ENCODE measurements at places on chromosomes 16 and 17.

- DNase-seq = no peak
Observed at GRCh38 chr16:87961623-87962022, 10.4 kb downstream of the BANP start.

- no peak for DNase-seq
Observed at GRCh38 chr17:40557531-40558299, 7.6 kb downstream of the CCR7 start.

DNA sequence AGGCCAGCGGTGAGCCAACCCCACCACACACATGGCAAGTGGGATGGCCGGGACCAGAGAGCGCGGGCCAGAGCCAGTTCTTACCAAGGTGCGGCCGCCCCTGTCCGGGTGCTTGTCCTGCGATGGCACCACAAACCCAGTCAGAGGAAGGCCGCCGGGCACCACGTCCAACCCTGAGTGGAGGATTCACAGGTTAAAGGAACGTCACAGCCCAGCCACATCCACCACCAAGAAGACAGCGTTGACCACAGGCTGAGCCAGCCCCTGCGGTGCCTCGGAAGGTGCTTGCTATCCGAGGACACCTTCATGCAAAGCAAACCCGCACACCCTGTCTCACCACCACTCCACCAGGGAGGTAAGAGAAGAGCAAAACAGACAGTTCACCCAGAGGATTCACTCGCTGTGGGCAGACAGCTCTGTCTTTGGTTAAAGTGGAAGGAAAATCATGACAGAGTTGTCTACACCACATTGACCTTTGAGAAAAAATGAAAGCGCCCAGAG, 15.8 kb downstream of the SLX4 start:
- DNase-seq = no peak

- DNase-seq = no peak
Observed at GRCh38 chr17:78391843-78392242, 13.4 kb downstream of the PGS1 start.

DNA sequence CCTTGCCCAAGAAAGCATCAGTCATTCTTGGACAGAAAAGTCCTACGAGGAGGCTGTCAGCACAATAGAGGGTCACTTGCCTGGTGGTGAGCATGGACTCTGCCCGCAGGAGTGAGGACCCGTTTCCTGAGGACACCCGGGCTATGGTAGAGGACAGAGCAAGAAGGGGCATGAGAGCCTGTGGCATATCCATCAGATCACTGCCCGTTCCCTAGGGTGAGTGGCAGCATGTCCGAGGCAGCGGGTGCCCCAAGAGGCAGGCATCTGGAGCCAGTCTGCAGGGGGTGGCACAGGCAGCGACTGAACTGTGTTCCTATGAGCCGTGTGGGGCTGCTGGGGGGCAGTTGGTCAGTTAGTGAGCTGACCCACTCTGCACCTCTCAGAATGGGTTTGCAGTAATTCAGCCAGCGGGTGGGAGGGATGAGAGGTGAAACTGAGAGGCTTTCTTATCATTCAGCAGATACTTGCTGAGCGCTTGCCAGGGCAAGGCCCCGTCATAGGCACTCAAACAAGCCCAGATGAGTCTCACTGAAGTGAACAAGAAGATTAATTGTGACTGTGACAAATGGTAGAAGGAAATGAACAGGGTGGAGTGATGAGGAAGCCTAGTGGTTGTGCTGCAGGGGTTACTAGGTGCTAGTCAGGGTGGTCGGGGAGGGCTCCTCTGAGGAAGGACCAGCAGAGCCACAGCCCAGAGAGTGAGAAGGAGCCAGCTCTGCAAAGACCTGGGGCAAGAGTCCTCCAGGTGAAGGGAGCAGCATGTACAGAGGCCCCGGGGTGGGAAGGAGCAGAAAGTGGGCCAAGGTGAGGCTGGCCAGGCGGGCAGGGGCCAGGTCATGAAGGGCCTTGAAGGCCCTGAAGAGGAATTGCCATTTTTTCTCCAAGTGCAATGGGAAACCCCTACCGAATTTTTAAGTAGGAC, 87.9 kb downstream of the CLEC16A start:
- no peak for DNase-seq

GRCh38 chr16:11151156-11151884, 104.7 kb downstream of the SOCS1 start:
- DNase-seq = no peak

- no peak for DNase-seq
Observed at GRCh38 chr17:4980644-4981216, 6.7 kb downstream of the CAMTA2 start.

DNA sequence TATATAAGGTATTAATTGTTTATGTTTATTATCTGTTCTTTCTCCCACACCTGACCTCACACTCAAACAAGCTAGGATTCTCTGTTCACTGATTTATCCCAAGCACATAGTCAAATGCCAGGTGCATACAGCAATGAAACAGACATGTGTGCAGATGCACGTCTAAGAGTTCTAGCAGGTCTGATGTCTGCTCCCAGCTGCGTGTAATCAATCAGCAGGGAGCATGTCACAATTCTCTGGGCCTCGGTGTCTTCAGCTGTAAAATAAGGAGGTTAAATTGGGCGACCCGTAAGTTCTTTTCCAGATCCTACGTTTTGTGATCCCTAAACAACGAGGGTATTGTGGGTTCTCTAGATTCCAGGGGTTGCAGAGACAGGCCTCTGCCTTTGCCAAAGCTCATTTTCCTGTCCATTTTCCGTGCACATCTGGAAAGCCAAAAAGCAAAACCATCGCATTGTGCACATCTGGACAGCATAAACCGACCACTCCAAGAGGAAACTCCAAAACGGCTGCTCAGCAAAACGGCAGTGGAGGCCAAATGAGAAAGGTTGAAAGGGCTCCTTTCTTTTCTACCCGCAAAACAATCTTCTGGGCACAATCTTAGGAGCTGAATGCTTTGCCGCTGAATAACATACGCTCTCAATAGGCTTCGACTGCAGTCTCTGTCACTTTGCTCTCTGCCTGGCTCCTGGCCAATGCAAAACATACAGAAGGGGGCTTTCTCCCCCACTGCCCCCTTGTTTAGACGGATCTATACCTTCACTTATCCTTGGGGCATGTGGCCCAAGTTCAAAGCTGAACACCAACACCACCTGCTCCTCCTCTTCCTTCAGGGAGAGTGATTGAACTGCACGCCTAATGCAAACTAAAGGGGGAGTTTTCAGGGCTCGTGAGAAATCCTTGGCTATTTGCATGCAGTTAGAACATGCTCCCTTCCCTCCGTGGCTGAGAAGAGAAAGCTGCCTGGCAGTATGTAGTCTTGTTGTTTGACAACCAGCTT, 426.3 kb downstream of the SLC39A11 start:
- DNase-seq = no peak

DNA sequence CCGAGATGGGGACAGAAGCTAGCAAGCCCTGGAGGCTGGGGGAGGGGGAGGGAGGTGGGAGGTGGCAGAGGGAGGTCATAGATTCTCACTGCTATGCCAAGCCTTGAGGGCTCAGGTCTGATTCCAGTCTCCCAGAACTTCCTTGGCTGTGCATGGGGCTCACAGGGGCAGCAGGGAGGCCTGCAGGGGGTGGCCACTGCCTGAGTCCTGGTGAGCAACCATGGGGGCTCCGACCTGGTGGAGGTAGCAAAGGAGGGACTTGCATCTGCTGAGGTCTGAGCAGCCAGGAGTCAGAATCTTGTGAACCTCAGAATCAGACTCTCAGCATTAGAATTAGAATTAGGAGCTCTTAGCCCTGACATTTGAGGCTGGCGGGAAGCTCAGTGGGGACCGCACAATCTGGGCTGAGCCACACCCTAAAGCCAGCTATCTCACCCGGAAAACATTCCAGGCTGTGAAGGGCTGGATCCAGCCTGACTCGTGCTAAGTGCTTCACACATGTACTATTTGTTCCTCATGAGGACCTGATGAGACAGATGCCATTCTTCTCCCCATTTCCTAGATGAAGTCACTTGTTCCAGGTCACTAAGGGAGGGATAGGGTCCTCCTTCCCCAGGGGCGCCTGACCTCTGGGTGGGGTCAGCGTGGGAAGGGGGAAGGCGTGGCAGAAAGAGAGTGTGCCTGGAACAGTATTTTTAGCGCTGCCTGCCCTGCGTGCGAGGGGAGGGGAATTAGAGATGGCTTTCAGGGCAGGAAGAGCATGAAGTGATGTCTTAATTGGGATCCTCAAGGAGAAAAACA, 17.3 kb upstream of the KCNJ12 start:
- no peak for DNase-seq

DNA sequence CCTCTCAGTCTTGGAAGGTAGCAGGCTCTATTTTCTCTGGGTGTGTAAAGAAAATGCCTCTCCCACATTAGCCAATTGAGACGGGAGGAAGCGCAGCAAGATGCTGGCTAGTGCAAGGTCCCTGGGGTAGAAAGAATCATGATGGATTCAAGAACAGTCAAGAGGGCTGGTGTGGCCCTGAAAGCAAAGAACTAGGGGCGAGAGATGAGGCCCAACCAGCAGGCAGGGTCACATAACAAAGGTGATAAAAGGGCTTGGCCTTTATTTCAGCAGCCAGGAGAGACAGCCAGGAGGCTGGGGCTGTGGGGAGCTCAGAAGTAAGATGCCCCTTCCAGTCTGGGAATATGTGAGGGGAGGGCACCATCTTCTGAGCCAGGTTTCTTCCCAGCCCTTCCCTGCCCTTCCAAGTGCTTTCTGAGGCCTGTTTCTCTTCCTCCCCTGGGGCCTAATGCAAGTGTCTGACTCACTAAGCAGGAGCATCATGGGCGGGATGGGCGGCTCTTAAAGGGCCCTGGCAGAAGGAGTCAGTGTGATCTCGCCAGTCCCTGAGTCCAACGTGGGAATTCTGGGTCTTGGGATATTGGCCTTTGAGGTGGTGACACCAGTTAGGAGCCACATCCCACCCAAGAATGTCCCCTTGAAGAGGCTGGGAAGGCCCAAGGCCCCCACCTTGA, 3.9 kb upstream of the NLRC5 start:
- DNase-seq = peak; percentile 54

- DNase-seq = no peak
Observed at GRCh38 chr16:26598061-26598460, 468.7 kb upstream of the C16orf82 start.

DNA sequence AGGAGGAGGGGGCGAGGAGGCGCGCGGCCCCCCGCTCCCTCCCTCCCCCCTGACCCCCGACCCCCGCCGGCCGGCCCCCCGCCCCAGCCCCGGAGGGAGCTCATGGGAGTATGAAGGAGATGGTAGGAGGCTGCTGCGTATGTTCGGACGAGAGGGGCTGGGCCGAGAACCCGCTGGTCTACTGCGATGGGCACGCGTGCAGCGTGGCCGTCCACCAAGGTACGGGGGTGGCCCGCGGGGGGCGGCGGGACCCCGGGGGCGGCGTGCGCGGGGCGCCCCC, 390 bp downstream of the MLLT6 start:
- no peak for DNase-seq

All from AG09309 (cell line).